Amniotic stem cell (primary cell): ENCODE measurements at places on chromosomes 3 and 15.

GRCh38 chr3:162077108-162077507 lies 580.5 kb downstream of the OTOL1 start:
- no peak for DNase-seq

GRCh38 chr3:123153125-123154019 lies 48.4 kb upstream of the SEC22A start:
- no peak for DNase-seq

- DNase-seq = no peak
Measured at GRCh38 chr3:167487556-167487955, 13.7 kb upstream of the SERPINI2 start.

- DNase-seq = no peak
Measured at GRCh38 chr3:105767776-105768175, 101.0 kb downstream of the CBLB start.

DNA sequence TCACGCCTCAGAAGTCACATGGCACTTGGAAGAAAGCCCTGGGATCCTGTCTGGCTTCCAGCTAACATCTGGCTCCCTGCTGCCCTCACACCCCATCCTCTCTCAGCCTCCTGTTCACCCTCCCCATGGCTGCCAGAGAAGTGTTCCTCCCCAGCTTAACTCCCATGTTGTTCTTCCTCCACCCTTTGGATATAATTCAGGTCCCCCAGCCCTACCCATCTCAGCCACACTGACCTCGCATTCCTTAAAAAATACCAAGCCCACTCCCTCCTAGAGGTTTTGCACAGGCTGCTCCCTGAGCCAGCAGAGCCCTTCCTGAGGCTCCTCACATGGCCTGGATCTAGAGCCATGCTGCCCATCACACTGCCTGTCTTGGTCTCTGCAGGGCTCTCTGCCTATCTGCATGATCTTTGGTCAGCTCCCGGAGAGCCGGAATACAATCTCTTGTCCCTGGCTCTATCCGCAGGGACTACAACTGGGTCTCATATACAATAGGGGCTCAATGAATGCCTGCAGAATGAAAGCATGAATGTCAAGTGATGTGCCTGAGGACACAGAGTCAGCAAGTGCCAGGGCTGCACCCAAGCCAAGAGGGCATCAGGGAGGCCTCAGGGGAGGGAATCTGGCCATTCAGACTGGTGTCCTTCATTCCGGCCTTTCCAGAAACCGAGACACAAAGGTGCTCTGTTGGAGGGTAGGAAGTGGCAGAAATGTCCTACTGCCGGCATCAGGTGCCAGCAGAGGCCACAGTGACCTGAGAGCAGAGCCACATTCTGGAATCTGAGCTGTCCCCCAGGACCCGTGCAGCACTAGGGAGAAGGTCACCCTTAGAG lies 3.8 kb upstream of the TKT start:
- no peak for DNase-seq

DNA sequence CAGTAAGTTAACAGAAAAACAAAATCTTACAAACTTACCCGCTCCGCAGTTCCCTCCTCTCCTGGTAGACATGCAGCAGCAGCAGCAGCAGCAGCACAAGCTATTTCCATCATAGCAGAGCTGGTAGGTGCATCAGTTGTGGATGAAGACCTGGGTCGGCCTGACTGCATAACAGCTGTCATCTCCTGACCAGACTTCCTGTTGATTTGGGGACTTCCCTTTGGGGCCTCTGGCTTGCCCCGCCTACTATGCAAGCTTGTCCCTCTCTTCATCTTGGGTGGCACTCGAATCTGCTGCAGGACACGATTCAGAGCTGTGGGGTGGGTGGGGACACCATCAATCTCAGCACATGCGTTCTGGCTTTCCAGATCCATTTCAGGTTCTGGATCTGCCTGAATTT lies 65.7 kb downstream of the TMCC1 start:
- no peak for DNase-seq

DNA sequence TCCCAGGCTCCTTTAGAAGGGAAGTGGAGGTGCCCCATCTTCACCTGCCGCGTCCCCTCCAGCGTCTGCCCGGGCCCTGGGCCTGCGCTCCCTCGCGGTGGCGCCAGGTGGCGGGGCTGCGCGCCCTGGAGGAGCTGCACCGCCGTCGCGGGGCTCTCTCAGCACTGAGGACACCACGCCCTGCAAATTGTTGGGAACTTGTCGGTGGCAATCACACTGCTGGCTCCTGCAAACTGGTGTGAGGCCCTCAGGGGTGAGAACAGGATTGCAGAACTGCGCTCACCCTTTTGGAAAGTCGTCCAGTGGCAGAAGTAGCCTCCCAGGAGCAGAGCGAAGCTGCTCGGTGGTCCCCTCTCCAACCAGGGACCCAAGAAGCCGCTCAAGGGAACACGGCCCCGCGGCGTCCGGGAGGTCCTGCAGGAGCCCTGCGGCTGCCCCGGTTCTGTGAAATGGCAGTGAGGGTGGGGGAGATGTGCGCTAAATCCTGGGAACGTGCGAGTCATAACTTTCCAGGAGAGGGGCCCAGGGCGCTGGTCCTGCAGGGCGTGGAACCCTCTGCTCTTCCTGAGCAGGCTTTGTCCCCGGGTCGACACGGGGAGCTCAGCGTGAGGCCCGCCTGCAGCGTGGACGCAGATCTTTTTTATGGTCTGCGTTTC lies 995 bp upstream of the LRRK1 start:
- DNase-seq = peak; percentile 47

DNA sequence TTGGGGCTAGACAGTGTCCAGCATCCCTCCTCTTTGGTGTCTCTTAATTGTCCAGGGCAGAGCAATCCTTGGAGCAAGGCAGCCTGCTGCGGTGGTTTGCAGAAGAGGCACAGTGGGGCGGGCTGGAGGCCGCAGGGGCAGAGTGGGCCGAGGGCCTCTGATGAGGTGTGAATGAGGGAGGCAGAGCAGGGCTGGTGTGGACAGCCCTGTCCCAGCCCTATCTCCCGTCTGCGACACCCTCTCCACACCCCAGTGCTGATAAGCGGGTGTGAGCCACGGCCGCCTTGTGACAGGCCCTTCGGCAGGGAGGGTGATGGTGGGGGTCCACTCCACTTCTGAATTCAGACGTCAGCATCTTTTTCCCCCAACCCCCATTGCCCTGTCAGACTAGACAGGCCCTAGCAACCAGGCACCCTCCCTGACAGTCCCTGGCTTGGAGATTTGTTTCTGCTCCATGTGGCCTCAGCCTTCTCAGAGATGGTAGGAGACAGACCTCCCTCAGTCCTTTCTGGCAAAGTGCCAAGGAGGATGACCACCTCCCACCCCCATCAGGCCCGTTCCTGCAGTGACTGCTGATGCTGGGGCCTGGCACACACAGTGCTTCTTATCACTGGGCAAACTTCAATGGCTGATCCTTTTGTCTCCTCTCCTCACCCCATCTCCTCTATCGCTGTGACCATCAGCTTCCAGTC lies 37.3 kb downstream of the EXOG start:
- no peak for DNase-seq

DNA sequence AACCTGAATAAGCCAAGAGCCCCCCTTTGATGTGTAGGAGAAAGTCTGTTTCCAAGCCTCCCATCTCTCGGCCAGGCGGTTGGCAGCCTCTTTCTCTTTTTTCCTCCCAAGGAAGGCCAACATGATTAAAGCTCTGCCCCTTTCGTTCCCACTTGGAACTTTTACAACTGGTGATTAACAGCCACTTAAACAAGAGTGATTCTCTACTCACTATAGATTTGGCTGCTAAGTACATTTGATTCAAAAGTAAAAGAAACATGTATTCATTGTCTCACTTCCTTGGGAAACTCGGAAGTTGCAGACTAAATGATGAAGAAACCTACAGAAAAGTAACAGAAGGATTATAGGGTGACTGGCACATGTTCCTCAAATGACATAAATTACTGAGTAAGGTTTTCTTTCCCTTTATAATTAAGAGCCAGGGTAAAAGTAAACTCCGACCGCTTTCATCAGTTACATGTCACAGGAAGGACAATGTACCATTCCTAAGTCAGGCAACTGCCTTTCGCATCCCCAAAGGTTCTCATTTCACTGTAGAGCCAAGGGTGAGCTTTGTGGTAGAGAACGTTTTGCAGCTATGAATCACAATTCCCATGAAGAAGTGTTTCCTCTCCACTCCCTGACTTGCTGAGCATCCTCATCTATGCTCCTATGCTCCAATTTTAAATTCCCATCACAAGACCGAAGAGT lies 72.7 kb downstream of the MB21D2 start:
- DNase-seq = no peak

DNA sequence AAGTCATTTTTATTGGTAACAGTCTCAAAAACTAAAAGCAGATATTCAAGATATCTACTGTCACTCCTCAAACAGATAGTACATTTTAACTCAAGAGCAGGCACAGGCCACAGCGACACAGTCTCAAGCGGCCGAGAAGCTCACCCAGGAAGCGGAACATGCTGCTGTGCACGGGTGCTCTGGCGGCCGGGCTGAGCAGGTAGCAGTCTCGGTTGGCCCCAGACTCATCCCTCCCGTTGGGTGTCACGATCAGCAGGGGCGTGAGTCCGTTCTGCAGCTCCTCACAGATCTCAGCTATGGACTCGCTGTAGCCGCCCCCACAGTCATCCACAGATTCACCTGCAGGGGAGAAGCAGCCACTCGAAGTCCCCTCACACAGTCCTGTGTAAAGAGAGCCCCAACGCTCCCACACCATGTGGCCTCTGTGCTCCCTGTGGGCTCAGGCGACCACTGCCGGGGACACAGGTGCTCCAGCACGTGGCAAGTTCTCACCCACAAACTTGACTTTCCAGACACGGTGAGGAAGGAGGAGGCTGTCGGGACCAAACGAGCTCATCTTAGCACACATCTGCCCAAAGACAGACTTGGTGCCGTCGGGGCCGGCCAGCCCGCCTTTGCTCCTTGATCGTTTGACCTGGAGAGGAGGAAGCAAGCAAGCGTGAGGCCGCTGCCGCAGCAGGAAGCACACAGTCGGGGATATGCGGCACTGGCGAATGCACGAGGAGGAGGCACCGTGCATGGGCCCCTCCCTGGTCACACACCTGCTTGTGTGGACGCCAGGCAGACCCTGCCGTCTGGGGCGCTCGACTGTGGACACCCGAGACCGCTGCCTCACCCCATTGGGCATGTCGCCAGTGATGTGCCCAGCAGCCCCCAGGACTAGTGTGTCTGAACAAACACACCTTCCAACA lies 17.7 kb upstream of the OCA2 start:
- no peak for DNase-seq

GRCh38 chr3:150945226-150946032 lies 27.1 kb downstream of the CLRN1 start:
- no peak for DNase-seq

DNA sequence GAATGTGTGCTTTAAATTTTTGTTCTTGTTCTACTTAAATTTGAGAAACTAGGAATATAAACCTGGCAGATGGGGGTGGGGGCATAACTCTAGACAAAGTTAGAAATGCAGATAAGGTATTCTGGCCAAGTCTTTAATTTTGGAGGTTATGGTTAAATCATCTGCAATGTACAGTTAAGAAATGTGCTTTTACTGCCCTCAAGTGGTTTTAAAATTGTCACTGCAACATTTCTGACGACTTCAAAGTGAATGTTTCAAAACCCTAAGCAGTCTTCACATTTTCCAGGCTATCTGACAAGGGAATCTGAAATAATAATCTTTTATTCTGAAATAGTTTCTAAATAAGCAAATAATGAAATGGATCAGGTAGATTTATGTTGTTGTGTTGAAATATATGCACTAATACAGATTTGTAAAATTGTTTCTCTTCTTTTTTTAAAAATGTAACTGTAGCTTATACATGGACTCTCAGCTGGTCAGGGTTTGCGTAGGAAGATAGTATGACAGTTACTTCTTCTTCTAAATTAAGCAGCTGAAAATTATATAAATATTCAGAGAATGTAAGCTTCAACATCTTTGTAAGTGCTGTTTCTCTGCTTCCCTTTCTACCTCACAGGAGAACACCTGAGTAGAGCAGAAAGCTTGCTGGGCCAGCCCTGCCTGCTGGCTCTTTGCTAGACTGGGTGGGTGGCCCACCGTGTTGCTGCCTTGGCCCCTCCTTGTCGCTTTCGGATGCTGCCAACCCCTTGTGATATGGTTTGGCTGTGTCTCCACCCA lies 45.0 kb downstream of the SUCNR1 start:
- peak; percentile 25 for DNase-seq

DNA sequence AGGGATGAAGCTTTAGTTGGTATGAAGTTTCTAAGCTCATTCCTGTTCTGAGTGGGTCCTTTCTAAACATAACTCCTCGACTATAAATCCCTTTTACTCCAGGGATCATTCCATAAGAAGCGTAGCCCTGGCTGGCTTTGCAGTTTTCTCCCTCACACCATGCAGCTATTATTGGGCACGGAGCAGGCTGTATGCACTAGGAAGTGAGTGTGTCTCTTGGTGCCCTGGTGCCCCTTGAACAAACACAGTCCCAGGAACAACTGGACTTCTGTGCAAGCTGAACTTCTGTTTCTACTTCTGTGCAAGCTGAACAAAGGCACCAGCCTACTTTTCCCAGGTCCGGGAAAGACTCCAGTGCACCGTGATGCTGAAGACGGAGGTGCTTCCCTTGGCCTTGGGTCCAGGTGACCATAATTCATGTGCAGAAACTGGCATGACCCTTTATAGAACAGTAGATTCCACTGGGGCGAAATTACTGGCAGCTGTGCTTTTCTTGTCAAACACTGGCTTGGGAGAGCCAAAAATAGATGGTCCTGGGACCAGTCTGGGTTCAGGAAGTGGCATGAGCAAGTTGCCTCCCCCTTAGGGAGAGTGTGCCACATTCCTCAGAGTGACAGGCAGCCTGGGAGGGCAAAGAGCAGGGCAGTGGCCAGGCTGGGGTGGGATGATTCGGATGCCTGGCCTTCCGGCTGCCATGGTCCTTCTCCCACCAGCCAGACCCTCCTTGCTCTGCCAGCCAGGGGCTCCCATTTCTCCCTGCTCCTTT lies 127.2 kb downstream of the SLCO3A1 start:
- no peak for DNase-seq

DNA sequence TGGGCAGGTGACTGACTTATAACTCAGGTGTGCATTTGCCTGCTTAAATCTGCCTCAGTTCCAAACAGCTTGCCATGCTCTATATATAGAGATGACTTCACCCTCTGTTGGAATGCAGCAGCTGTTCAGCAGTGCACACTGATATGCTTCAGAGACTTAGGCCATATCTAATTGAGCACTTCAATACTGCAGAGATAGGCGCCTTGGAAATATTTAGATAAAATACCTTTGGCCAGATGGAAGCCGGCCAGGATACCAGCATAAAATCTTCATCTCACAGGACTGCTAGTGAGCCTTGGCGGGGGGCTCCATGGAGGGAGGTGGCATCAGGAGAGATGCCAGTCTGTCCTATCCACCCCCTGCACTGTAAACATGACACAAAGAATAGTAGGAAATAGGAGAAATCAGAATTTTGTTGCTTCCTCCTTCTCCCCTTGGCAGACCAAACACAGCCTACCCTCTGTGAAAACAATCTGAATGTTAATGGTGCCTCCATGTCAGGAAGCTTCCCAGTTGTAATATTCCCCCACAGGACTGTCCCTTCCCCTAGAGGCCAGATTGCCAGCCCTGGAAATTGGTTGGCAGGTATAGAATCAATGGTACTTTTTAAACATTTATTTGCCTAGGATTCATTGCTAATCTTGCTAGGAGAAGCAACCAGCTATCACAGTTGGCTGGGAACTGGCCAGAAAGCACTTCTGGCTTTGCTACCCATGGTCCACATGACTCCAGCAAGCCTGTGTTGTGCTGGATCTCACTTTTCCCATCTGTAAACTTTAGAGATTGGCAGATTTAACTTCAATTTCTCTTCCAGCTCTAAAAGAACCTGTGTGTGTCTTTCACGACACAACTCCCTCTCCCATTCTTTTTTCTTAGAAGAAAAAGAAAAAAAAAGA lies 215.5 kb upstream of the KCNMB2 start:
- no peak for DNase-seq

GRCh38 chr3:52370531-52370930 lies 54.4 kb downstream of the DNAH1 start:
- no peak for DNase-seq
